NCI-H510A treated with DMSO at 0.1 percent for 48 hours (cell line): ENCODE measurements at places on chromosomes 7 and 10.

DNA sequence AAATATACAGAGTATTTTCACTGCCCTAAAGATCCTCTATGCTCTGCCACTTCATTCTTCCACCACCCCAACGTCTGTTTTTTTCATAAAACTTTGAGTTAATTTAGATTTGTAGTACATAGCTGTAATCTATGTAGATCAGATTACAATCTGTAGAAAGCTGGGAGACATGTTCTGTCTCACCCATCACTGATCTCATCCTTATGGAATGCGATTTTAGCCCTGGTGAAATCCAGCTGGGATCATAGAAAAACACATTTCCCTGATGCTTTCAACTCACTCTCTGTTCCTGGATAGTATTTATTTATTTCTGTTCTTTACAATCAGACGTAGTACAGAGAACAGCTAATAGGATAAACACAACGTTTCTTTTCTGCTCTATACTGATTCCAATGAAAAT, 521.0 kb downstream of the KIF20B start:
- DNase-seq = no peak

- no peak for DNase-seq
Observed at GRCh38 chr7:113628948-113629847, 289.6 kb downstream of the PPP1R3A start.

- DNase-seq = no peak
Observed at GRCh38 chr10:114624951-114625780, 32.9 kb downstream of the ABLIM1 start.

- no peak for DNase-seq
Observed at GRCh38 chr10:118516716-118517115, 78.7 kb downstream of the PRLHR start.

DNA sequence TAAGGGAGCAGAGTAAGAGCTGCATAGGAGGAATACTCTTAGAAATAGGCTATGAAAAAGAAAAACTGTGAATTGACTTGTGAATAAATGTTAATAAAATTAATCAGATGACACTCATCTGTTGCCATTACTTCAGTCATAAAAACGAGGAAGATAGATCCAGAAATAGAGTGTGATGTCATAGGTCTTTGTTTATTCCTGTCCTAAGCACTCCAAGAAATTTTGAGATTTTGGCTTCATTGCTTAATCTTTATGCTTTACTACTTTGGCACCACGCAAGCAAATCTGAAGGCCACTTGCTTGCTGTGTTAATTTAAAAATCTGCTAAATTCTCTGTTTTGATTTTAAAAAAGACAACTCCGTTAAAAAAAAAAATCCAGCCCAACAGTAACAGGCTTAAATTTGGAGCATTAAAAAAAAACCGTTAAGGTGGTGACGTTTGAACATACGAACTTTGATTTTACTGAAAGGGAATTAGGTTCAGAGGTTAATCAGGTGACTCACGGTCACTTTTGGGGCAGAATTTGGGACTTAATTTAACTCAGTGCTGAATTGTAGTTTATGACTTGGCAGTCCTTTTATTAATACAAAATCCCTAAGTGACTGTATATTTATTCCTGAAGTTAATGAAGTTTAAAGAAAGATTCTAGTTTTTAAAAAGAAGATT, 3.4 kb downstream of the IFRD1 start:
- DNase-seq = no peak

DNA sequence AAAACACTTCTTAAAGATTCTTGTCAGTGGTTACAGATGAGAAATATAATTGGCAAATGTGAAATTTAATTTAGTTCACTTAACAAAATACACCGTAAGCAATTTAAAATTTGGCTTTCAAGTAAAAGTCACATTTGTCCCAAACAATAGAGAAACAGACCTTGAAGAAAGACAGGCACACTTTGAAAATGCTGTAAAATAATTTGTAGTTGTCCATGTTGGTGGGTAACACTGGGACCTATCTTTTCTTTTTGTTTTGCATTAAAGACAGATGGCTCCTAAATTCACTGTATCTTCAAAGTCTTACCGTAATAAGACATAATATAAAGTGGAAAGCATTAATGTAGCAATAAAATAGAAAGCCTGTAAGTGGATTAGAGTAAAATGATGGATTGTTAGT, 3.3 kb downstream of the GRK5 start:
- no peak for DNase-seq

GRCh38 chr10:71371750-71372166, 25.0 kb upstream of the CDH23 start:
- no peak for DNase-seq

GRCh38 chr10:75858339-75858738, 426.9 kb downstream of the LRMDA start:
- no peak for DNase-seq

- DNase-seq = no peak
Observed at GRCh38 chr10:49237985-49238384, 49.8 kb upstream of the TMEM273 start.

DNA sequence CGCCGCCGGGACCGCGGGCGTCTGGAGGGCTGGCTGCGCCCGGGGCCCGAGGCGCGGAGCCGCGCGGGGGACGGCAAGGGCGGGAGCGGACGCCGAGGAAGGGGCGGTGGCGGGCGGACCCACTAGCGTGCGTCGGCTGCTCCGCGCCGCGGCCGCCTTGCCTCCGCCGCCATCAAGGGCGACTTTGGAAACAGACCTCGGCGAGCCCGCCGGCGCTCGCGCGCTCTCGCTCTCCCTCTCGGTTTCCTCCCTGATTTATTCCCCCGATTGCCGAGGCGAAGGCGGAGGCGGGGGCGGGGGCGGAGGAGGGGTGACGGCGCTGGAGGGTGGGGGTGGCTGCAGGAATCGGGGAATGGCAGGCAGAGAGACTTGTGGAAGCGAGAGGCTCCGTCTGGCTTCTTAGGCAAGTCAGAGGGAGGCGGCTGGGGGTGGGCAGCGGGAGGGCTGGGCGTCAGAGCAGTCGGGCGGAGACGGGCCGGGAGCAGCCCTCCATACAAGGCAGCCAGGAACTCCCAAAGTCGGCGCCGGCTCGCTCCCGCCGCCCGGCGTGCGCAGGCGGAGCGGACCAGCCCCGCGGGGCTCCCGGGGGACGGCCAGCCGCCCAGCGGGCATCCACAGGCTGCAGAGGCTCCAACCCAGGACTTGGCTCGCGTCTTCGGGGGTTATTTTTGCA, at the start of gene CACNA2D1:
TSS of gene CACNA2D1 (minus strand) at position 231 of the 673 bp plus-strand sequence.
- peak; percentile 78 for DNase-seq

GRCh38 chr7:131489881-131490280, 66.5 kb downstream of the PODXL start:
- DNase-seq = no peak

GRCh38 chr10:127353544-127353943, 157.2 kb upstream of the INSYN2A start:
- peak; percentile 69 for DNase-seq

DNA sequence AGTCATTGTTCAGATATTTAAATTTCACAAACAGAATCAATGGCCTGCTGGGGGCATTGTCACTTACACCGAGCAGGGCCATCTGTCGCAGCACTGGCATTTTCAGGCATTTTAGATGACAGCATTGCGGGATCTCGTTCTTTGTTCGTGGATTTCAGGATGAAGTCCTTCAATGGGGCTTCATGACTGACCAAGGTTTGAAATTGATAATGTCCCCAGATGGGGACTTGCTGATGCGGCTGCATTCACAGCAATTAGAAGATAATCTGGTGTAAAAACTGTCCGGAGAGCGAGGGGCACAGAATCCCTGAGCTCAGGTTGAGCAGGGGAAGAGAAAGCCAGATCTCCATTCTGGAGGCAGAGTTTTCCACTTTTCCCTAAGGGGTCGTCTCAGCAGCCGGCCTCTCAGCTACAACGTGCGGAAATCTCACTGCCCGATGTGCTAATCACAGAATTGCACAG, 1.9 kb upstream of the C7orf33 start:
- DNase-seq = no peak

GRCh38 chr10:100927266-100927665, 14.5 kb downstream of the SLF2 start:
- DNase-seq = no peak

GRCh38 chr10:84539216-84539615, 210.8 kb downstream of the CCSER2 start:
- no peak for DNase-seq

DNA sequence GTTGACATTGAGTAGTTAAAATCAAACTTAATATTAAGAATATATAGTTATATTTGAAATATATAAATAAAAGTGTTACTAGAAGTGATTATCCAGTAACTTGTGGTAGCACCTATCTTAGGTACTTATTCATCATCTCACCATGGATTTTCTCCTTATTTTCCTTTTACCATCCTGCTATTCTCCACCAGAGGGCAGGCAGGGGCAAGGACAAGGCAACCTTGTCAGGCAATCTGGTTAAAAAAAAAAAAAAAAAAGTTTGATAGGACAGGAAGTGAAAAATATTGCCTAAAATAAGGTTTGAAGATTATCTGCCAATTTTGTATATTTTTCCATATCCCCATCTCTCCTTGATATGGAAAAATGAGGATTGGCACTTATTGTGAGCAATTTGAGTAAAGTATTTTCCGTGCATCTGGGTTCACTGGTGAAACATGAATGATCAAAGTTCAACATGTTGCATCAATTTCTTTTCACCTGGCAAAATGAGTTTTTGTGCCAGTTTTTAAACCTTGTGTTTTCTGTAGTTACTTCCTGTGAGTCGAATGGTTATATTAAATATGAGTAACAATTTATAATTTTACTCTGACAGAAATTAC, 256.7 kb downstream of the AGMO start:
- DNase-seq = peak; percentile 31

DNA sequence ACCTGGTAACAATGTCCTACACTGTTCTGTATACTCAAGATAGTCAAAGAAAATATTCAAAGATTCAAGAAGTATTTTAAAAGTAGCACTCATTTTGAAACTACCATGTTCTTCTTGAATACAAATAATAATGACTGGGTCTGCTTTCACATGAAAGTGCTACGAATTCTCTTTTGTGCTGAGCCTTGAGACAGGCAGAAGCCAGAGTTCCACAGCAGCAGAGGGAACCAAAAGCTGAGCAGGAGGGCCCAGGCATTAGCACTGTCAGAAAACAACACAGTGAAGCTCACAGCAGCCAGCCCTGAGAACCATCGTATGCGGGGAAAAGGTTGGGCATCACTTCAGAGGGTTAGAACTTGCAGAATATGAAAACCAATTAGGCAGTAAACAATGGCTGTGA, 38.9 kb downstream of the ANKMY2 start:
- no peak for DNase-seq

GRCh38 chr7:149459540-149460452, 1.1 kb downstream of the ZNF777 start:
- DNase-seq = no peak

DNA sequence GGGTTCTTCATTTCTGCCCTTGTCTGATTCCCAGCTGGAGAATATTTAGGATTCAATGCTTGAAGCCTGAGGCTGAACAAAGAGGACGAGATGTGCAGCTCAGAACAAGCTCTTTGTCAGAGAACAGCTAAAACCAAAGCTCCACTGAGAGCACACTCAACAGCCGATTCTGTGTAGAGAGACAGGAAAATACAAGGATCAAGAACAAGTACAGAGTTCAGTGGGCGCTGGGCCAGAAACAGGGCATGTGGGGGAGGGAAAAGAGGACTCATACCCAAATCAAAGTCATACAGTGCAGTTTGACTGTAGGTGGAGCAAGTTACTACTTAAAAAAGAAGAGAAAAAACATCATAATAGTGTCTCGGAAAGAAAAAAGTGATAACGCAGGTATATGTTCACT, at the start of gene AGMO:
TSS of gene AGMO (minus strand) at position 181 of the 400 bp plus-strand sequence.
- peak; percentile 16 for DNase-seq
